ENCODE measurements at places on chromosomes 11 and 22.

DNA sequence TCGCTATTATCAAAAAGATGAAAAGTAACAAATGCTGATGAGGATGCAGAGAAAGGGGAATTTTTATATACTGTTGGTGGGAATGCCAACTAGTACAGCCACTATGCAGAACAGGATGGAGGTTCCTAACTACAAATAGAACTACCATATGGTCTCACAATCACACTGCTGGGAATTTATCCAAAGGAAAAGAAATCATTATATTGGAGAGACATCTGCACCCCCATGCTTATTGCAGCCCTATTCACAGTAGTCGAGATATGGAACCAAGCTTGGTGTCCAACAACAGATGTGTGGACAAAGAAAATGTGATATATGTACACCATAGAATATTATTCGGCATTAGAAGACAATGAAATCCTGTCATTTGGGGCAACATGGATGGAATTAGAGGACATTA is 19.6 kb upstream of the POU2AF2 start:
- peak; percentile 42 for DNase-seq

DNA sequence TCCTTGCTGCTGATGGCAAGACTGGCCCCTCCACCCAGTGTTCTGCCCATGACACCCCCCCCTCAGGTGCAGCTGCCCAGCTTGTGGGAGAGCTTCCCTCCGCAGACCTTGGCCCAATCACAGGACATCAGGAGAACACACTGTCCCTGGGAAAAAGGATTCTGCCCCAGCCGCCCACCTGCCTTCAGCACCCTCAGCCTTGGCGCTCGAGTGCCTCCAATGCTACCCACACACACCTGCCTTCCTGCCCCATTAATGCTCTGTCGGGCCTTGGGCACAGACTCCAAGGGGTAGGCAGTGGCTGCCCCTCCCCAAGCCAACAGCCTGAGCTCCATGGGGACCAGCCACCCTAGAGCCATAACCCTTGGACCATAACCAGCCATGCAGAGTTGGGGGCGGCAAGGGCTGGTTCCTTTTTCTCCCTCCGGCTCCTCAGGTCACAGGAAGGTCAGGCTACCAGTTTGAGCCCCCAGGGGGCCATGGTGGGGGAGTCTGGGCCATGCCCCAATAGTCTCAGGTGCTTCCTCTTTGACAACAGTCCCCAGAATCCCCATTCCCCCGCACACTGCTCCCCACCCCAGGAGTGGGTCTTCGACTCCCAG is 1.3 kb upstream of the ZNF70 start:
- DNase-seq = no peak

DNA sequence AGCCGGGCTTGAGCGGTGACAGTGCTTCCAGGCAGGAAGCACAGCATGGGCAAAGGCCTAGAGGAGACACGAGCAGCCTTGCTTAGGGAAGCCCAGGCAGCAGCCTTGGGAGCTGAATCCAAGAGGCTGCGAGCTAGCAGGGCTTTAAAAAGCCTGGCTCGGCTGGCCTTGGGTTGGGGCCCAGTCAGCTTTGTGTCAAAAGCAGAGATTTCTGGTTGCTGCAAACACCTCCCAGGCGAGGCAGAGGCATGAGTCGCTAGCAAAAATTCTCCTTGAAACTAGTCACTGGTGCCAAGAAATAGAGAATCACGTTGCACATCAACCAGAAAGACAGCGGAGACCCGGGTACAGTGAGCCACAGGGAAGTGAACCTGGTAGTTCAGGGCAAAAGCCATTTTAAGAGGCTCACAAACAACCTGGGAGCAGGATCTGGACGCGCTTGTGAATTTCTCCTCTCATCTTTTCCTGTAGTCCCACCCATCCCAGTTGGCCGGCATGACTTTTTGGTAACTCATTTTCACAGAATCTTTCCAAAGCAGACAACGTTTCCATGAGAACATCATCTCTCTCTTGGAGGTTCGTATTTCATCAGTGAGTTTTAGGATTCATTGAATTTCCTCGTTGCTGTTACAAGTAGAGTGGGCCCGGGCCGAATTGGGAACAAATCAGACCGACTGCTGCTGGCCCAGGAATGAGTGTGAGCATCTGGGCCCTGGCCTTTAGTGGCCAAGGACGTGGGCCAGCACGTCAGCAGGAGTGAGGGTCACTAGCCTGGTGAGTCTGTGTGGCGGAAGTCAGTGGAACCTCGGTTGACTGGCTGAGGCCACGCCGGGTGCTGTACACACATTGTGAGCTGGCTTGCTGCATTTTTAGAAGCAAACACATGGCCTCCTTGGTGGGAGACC is 16.4 kb upstream of the FGF4 start:
- no peak for DNase-seq

DNA sequence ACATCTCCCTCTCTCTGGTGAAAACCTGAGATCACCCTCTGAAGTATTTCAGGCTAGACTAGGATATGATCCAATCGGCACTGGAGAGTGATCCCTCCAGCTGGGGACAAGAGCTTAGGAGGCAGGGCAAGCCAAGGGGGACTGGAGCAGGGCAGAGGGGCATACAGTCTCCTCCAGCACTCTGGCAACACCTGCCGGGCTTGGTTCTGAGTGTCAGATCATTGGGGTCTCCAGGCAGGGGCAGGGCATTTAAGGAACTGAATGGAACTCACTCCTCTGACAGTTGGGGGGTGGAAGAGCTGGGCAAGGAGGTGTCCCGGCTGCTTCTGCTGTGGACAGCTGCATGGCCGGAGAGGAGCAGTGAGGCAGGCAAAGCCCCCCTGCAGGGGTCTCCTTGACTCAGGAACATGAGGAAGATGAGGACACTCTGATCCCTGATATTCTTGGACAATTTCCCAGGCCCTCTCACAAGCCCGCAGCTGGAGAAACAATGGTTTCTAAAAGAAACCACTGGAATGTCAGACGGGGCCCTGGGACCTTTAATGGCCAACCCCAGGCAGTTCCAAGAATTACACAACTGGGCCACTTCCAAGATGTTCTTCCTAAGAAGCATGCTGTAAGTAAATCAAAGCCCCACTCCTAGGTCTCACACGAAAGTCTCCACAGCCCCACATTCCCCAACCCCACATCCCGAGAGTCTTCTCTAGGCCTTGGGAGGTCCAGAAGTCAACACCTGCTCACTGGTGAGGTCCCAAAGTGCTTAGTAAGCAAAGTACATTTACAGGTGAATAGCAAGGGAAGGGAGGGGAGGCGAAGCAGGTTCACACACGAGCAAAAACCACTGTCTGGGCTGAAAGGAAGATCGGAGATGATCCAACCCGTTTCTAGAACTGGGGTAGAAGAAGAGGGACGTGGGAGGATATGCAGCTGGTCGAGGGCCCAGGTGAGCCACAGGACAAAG is 1.2 kb upstream of the CCDC86 start:
- DNase-seq = no peak

GRCh38 chr11:22521226-22521625 is 104.4 kb downstream of the FANCF start:
- DNase-seq = peak; percentile 23

- DNase-seq = no peak
These were observed 99.4 kb downstream of the ZBTB16 start for GRCh38 chr11:114158886-114159285.

DNA sequence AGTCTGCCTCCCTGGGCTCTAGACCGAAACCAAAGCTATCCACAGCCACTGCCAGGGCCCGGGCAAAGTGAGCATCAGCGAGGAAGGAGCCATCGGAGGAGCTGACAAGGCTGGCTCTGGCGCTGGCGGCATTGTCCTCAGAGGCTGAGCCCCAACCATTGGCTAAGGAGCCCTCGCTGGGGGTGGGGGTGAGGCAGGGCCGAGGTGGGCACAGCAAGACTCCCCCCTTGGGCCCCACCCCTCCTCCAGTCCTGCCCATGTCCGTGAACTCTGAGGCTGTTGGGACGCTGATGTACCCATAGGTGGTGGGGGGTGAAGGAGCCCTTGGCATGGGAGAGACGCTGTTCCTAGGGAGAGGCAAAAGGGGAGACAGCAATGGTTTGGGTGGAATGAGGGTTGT is 11.2 kb downstream of the ROBO4 start:
- DNase-seq = no peak

GRCh38 chr11:67396587-67397389 is 4.9 kb downstream of the PPP1CA start:
- no peak for DNase-seq

DNA sequence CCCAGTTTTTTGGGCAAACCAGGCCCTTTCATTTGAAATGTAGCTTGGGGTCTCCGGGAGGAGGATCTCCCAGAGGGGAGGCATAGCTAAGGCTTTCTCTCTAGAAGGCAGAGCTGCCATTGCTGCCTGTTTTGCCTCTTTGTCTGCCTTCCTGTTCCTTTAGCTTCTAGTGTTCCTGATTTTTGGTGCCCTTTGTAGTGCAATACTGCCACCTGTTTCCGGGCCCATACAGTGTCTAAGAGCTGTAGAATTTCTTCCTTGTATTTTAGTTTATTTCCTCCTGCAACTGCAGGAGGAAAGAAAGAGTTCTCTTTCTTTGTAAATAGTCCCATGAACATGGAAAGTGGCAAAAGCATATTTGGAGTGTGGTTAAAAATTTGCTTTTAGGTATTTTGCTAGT is 19.3 kb upstream of the GLYATL1 start:
- DNase-seq = no peak

- DNase-seq = no peak
These were observed 1.4 kb downstream of the SREBF2 start for GRCh38 chr22:41834005-41834944.

- no peak for DNase-seq
These were observed 79.3 kb upstream of the SORL1 start for GRCh38 chr11:121372671-121373429.

DNA sequence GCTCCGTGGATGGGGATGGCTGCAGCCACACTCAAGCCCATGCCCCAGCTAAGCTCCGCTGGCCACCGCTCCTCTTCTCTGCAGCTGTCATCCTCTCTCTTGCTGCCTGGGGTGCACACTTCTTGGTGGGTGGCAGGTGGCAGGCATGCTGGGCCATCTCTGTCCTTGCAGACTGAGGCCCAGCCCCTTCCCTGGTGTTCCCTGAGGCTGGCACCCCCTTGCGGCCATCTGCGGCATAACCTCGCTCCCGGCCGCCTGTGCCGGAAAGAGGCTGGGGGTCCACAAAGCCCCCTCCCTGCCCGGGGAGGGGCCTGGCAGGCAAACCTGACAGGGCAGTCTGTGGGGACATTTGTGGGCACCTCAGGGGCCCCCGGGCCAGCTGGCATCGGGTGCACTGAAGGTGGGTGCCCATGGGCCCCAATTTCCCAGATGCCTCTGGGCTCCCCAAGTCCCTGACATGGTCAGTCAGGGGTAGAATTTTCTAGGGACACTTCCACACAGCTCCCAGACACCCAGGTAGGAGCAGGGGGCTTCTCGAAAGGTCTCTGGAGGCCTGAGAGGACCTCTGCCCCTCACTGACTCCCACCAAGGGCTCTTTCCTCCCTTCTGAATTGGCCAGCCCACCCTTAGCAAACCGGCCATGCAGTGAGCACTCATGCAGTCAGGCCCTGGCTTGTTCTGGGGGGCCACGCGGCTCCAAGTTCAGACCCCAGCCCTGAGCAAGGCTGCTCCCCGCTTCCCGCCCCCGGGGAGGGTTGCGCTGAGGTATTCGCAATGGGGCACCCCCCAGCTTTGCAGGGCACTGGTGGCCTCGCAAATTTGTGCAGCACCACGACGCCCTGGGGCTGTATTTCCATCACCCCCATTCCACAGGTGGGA is 23.5 kb upstream of the TH start:
- no peak for DNase-seq

DNA sequence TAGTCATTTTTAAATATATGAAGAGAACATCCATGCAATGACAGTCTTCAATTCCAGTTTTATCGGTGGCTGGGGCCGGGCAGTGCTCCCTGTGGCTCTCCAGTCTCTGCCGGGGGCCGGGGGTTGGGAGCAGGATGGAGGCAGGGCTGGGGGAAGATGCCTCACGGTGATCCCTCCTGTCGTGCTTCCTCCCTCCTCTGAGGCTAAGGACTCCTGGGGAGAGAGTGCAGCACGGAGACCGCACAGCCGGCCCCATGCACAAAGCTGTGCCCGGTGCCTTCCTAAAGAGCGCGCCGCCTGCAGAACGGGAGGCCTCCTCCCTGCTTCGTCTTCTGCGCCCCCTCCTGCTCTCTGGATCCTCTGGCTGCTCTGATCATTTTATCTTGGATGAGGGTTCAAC is 20.5 kb downstream of the GAL start:
- DNase-seq = no peak

- DNase-seq = no peak
These were observed 37.9 kb upstream of the NUP160 start for GRCh38 chr11:47886096-47886495.

- no peak for DNase-seq
These were observed 122.9 kb upstream of the ARHGAP20 start for GRCh38 chr11:110835106-110835505.

- DNase-seq = no peak
These were observed 33.2 kb downstream of the PIWIL3 start for GRCh38 chr22:24741357-24741756.

- no peak for DNase-seq
These were observed 126.7 kb upstream of the BLID start for GRCh38 chr11:122242731-122243130.

GRCh38 chr11:58844361-58845005 is at the start of gene GLYATL2:
Gene GLYATL2 (minus strand): TSS chr11:58844704. CDS start chr11:58839612, 5,092 bp downstream.
- no peak for DNase-seq

Data from NCI-H2171 (cell line).